ENCODE measurements at places on chromosomes 1 and 21. TPM values are rescaled to one million over a fixed set of nuclear protein-coding genes. Genes with fewer than 3 reads are reported as not detected.

CHRNB2 gene
- not detected for polyA plus RNA-seq

DNA sequence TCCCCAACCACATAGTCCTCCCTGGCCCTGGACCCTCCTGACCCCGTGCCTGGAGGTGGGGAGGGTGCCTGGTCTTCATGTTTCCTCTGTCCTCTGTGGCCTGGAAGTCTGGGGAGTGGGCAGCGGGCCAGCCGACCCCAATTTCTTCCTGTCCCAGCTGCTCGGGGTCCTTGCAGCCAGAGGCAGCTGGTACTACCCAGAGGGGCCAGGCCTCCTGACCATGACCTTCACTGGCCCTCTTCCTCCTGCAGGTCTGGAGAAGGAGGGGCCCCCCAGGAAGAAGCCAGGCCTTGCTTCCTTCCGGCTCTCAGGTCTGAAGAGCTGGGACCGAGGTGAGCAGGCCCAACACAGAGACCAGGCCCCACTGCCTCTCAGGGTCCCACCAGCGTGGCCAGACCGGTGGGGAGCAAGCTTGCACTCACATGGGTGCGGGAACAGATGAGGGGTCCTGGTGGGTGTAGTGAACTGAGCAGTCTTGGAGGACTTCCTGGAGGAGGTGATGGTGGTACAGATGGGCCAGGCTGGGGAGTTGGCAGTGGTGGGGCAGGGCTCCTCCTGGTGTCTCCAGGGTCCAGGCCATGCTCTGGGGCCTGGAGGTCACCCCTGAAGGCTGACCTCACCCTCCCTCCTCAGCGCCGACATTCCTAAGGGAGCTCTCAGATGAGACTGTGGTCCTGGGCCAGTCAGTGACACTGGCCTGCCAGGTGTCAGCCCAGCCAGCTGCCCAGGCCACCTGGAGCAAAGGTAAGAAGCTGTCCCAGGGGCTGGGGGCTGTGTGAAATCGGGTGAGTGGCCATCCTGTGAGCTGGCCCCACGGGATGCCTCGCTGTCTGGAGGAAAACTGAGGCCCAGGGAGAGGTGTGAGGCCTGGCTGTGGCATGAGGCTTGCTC, 32.7 kb downstream of the TRIM11 start:
- DNase-seq, result no peak

- DNase-seq, result no peak
Observed at GRCh38 chr1:1191734-1192133, 14.7 kb downstream of the TNFRSF18 start.

- DNase-seq, result no peak
Observed at GRCh38 chr1:13737398-13737797, 37.4 kb downstream of the PRDM2 start.

DNA sequence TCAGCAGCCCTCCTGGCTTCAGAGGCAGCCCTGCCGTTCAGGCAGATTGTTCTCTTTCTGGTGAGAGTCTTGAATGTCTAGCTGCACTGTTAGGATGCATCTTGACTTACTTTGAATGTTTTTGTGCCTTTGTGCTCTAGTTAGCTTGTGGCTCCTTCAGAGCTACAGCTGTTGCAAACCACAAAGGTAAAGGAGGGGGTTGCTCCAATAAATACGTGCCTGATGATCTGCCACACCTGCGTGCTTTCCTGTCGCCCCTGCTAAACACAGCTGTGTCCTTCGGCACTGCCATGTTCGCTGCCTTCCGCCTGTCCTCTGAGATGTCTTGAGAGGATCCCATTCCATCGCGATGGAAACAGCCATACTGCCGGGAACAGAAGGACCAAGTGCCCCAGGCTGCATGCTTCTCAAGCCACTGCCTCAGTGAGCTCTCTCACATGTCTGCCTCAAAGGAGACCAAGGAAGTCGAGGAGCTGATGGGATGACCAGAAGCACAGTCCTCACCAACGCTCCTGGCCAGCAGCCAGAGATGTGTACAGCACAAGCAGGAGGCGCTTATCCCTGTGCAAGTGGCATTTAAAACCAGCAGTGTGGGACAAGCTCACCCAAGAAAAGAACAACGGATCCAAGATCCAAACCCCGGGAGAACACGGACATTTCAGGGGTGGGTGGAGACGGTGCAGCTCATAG, 12.0 kb upstream of the SMIM12 start:
- DNase-seq, result no peak

GRCh38 chr1:7922301-7922700, 18.3 kb downstream of the TNFRSF9 start:
- no peak for DNase-seq

DNA sequence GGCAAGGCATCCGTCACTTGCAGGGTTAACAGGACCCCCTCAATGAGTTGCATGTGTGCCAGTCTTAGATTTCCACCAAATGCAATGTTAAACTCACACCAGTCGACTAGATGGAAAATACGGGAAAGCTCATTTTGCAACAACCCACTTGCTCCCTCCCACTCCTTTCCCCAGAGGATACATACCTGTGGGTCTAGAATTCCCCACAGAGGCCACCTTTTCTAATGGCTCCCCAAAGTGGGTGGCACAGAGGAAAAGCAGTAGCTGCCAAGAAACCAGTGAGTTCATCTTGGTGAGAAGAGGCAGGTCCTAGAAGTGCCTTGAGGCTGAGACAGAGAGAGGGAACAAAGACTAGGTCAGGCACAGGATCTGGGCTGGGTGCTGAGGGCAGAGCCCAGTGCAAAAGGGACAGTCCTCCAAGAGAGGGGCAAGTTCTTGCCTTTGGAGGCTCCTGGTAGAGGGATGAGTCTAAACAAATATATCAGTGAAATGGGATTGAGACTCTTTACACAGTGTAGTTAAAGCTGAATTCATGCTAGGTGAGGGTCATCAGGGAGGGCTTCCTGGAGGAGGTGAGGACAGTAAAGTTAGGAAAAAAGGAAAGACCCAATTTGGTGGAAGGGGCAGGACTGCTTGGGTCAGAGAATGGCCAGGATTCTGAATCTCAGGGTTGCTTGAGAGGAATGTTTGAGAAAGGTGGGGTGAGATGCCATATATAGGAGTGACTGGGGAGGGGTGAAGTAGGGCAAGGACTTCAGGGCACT, 3.5 kb downstream of the KISS1 start:
- no peak for DNase-seq

NR1I3 gene
- not detected for polyA plus RNA-seq

- no peak for DNase-seq
Observed at GRCh38 chr1:192098001-192098400, 60.3 kb upstream of the RGS18 start.

DNA sequence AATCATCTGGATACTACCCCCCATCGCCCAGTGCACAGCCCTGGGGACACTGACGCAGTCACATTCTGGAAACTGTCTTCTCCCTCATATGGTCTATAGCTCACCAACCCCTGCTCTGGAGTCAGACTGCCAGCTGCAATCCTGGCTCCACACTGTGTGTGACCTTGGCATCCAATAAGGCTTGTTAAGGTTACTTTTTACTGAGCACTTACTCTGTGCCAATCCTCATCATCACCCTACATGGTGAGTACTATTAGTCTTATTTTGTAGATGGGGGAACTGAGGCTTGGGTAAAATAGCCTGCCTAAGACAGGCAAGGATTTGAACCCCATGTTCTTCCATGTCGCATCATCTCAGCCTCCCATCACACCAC, 34.9 kb downstream of the AHDC1 start:
- DNase-seq, result no peak

GRCh38 chr1:17190010-17190995, 14.6 kb upstream of the PADI1 start:
- DNase-seq, result no peak

DNA sequence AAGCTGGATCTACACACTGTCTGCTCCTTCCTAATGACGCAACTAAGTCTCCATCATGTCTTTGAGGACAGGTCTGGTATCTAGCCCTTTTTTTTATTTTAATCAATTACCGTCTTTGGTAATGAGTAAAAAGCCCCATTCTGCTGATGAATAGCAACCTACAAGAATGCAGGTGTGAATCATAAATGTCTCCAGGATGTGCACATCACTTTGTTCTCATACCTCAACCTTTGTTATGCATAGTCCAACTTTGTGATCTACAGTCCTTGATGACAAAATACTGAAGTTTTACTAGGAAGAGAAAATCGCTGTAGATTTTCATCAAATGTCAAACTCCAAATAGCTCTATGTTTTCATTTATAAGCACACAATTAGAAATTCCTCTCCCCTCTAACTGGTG, 39.3 kb downstream of the PLPPR5 start:
- no peak for DNase-seq

TLR5 gene
- 58.3 TPM for polyA plus RNA-seq

DNA sequence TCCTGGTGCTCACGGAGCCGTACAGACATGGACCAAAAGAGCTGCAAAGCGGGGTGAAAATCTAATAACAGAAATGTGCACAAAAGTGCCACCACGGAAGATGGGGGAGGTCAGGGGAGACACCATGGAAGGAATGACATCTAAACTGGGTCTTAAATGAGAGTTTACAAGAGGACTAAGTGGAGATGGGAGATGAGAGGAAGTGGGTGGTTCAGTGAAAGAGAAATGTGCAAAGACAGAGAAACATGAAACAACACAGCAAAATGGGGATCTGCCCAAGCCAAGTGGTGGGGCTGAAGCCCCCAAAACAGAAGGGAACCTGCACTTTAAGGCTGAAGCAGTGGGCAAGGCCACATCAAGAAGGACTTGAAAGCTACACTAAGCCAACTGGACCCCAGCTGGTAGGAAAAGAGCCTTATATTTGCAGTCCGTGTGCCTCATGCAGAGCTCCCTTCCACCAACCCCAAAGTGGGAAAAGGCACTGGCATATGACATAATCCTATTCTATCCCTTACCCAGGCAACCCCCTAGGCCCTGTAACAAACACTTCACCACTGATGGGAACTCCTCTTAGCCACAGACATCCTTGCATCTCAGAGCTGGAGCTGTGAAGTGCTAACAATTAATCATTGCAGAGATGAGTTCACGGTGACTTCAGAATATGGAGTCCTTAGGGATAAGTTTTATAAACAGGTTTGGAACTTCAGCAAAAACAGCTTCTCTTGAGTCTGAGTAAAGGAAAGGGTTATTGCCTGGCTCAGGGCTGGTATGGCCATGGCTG, 198.6 kb upstream of the EDN2 start:
- DNase-seq, result no peak

TMPRSS2 gene
- not detected for polyA plus RNA-seq

DNA sequence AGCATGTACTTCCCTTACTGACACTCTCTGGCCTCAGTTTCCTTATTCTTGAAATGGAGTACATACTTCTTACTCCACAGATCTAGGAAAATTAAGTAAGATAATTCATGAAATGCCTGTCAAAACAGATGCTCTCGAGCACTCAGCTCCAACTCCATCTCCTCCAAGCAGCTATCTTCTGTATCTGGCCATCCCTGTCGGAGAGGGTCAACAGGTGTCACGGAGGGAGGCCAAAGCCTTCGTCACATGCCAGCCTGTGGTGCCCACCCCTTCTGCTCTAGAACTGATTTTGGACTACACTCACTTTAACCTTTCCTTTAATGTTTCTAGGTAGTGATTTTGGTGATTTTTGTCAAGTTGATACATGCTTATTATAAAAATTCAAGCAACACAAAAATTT, 18.8 kb upstream of the PKP1 start:
- no peak for DNase-seq

DNA sequence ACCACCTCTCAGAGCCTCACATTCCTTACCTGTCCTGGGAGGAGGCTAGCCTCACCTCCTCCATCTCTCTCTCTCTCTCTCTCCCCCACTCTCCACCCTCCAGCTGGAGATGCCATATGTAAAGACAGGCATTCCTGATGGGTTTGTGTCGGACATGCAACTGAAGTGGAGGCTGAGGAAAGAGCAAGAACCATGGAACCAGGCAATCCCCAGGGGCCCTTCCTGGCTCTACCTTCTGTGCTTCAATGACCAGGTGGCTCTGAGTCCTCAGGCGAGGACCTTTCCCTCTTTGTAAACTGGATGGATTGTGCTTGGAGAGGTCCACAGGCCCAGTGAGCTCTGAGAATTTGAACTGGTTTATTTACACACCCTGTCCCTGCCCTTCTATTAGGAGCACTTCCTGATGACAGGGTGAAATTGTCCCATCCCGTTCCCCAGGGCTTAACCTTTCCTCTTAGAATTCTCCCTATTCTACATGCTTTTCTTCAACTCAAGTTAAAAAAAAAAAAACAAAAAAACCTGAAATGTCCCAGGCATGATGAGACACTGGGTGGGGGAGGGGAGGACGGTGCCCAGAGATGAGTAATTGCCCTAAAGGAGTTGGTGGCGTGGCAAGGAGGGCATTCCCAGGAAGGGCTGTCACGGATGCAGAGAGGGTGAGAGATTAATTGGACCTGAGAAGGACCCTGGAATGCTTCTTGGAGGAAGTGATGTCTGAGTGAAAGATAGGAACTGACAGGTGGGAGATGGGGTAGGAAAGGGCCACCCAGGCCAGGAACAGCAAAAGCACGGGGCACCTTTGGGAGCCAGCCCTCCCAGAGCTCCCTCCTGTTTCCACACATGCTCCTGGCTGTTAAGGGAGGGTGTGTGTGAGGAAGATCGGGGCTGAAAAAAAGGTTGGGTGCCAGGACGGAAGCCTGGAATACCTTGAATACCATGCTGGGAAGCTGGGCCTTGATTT, 50.2 kb upstream of the WASF2 start:
- DNase-seq, result peak; percentile 30

- no peak for DNase-seq
Observed at GRCh38 chr1:66276218-66276617, 257.7 kb upstream of the SGIP1 start.

DNA sequence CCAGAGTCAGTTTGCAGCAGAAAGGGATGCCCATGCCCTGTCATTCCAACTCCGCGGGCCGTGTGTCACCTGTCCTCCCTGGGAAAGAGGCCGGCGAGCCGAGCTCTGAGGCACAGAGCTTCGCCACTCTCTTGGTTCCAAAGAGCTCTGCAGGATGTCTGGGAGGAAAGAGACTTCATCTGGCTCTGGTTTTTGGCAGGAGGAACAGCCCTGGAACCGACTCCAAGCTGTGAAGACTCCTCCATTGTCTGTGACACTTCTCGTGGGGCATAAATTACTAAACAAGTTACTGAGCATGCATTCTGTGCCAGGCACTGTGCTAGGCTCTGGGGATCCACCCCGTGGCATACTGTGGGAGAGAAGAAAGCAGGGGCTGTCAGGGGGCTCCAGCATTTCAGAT, 3.9 kb upstream of the FAM151A start:
- DNase-seq, result no peak

DNA sequence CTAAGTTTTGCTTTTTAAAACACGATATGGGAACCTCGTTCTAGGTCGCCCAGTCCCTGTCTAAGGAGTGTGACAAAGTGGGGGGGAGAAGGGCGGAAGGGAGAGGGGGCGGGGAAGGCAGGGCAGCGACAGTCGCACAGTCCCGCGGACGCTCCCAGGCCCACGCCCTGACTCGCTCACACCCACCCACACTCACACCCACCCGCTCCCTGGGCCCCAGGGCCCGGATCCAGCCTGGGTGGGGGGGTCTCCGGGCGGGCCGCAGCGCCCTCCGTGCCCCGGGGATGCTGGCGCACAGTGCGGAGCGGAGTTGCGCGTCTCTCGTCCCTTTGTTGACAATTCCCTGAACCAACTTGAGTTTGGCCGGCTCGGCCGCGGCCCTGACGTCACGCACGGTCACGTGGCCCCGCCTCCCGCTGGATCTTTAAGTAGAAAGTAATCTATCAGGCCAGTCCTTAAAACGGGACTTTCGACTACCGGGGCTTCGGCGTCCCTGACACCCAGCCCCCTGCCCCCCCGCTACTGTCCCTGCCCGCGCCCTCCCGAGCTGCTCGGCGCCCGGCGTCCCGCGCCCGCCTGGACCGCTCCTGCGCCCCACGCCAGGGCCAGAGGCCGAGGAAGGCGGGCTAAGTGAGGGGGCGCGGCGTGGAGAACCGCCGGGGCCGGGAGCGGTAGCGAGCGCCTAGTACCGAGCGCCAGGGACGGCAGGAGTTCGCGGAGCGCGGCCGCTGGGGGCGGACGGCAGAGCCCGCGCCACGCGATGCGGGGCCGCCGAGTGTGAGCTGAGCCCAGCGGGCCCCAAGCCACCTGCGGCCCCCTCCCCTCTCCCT, at the start of gene FOXD3:
Gene FOXD3 (plus strand): TSS at position 454 of the 830 bp plus-strand sequence. CDS start 492 bp downstream, outside the sequence.
- peak; percentile 57 for DNase-seq

KDM1A gene
- polyA plus RNA-seq, result 24.1 TPM

All from CD14-positive monocyte (primary cell).